ENCODE measurements at places on chromosomes 1 and 21. TPM values are rescaled to one million over a fixed set of nuclear protein-coding genes. Genes with fewer than 3 reads are reported as not detected.

- DNase-seq = no peak
- no peak overlapping the region for H3K27ac ChIP-seq
- H3K4me1 ChIP-seq = no peaks in the 10 kb centered on the region
Measured at GRCh38 chr1:81408419-81408818, 392.3 kb upstream of the ADGRL2 start.

DNA sequence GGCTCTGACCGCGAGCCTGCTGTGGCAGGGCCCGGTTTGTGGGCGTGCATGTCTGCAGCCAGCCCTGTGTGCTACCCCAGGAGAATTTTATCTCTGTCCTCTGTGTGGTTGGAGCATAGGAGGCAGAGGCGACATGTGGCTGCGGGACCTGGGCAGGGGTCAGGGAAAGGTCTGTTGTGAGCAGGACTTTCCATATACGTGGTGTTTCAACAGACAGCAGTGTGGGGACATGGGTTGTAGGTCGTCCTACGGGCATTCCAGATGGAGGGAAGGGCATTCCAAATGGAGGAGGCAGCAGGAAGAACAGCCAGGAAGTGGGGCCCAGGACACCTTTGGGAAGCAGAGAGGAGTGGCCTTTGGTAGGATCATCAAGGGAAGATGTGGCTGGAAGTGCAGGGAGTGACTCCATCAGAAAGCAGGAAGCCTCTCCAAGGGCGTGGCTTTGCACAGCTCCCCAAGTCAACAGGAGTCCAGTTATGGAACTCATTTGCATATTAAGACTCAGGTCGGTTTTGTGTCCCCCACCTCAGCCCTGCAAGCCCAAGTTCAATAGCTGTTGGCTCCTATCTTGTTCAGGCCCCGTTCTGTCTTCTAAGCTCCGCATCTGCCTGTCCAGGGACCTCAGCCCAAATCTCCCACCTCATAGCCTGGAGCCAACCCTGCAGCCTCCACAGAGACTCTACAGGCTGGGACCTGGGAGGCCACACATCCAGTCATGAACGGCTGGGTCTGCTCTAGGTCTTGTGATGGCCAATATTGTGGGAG lies 309.1 kb downstream of the MATN1 start:
- H3K27ac ChIP-seq = no peak overlapping the region
- no peak overlapping the region for H3K4me3 ChIP-seq
- no peaks in the 10 kb centered on the region for H3K36me3 ChIP-seq
- peaks cover 4% of the 10 kb centered on the region for H3K27me3 ChIP-seq
- DNase-seq = no peak
- no peaks in the 10 kb centered on the region for H3K4me1 ChIP-seq

DNA sequence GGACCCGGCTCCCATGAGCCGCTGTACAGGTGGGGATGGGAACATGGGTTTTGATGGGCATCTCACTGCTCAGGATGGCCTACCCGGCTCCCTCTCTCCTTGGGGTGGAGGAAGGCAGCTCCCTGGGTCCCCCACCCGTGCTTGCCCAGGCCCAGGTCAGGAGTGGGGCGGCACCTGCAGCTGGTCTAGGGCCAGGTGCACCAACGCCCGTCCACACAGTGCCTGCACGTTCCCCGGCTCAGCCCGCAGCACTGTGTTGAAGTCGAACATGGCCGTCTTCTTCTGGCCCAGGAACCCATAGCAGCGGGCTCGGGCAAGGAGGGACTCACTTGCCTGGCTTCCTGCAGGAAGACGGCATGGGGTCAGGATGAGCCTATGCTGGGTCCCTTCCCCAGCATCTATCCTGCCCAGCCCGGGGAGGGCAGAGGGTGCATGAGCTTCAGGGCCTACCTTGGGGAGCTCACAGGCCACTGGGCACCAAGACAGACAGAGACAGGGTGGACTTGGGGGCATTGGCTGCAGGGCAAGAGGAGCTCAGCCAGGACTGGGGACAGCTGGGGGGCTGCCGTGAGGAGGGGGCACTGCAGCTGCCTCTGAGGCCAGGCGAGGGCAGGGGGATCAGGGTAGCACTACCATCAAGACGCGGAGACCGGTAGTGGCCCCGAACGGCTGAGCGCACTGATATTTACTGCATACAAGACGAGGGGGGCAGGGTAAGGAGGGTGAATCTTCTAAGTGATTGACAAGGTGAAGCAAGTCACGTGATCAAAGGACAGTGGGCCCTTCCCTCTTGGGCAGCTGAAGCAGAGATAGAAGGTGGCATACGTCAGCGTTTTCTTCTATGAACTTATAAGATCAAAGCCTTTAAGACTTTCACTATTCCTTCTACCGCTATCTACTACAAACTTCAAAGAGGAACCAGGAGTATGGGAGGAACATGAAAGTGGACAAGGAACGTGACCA lies 17.8 kb downstream of the TTC34 start:
- H3K4me3 ChIP-seq = no peak overlapping the region
- H3K36me3 ChIP-seq = no peaks in the 10 kb centered on the region
- no peak overlapping the region for H3K27ac ChIP-seq
- H3K4me1 ChIP-seq = no peaks in the 10 kb centered on the region

- H3K4me3 ChIP-seq = no peak overlapping the region
- H3K27me3 ChIP-seq = no peaks in the 10 kb centered on the region
- H3K27ac ChIP-seq = no peak overlapping the region
- peak; percentile 72 for DNase-seq
- no peaks in the 10 kb centered on the region for H3K36me3 ChIP-seq
- 0 out of 2 replicates have a peak, but pooled peaks cover 3% of the 10 kb centered on the region for H3K4me1 ChIP-seq
Measured at GRCh38 chr1:197302775-197303174, 34.7 kb downstream of the CRB1 start.

GRCh38 chr1:48916130-48917069 lies 139.7 kb upstream of the BEND5 start:
- 0 out of 2 replicates have a peak overlapping the region, but pooled peaks have one; percentile 24 for H3K4me3 ChIP-seq
- H3K4me1 ChIP-seq = peaks cover 4% of the 10 kb centered on the region
- H3K27ac ChIP-seq = no peak overlapping the region
- DNase-seq = peak; percentile 81
- no peaks in the 10 kb centered on the region for H3K36me3 ChIP-seq

GRCh38 chr1:15504436-15504835 lies 19.6 kb downstream of the CASP9 start:
- DNase-seq = no peak
- H3K36me3 ChIP-seq = no peaks in the 10 kb centered on the region
- no peaks in the 10 kb centered on the region for H3K4me1 ChIP-seq
- no peak overlapping the region for H3K27ac ChIP-seq

DNAH14 gene
- 9.8 TPM for polyA plus RNA-seq

GPR153 gene
- 0.84 TPM for polyA plus RNA-seq

LCE2A gene
- 12.4 TPM for polyA plus RNA-seq

CCDC27 gene
- not detected for polyA plus RNA-seq

HIVEP3 gene
- polyA plus RNA-seq = 6.6 TPM

DNA sequence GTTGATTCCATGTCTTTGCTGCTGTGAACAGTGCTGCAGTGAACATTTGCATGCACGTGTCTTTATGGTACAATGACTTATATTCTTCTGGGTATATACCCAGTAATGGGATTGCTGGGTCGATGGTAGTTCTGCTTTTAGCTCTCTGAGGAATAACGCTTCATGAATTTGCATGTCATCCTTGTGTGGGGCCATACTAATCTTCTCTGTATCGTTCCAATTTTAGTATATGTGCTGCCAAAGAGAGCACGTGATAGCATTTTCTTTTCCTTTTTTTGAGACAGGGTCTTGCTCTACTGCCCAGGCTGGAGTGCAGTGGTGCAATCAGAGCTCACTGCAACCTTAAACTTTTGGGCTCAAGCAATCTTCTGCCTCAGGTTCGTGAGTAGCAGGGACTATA lies 24.9 kb upstream of the MAP1LC3C start:
- H3K4me3 ChIP-seq = no peak overlapping the region
- H3K36me3 ChIP-seq = no peaks in the 10 kb centered on the region
- no peaks in the 10 kb centered on the region for H3K4me1 ChIP-seq
- no peak overlapping the region for H3K27ac ChIP-seq

- no peak for DNase-seq
- no peak overlapping the region for H3K27ac ChIP-seq
- no peaks in the 10 kb centered on the region for H3K27me3 ChIP-seq
- no peak overlapping the region for H3K4me3 ChIP-seq
Measured at GRCh38 chr1:113320272-113320671, 70.0 kb upstream of the MAGI3 start.

DNA sequence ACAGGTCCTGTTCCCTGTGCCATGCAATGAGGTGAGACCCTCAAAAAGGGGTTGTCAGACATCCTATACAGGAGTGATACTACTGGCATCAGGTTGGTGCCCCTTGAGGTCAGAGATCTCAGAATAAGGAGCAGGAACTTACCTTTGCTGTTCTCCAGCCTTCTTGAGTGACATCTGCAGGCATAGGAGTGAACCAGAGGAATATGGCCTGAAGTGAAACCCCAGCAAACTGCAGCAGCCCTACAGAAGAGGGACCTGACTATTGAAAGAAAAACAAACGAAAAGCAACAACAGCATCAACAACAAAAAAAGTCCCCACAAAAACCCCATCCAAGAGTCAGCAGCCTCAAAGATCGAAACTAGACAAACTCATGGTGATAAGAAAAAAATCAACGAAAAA lies 74.5 kb downstream of the CHD1L start:
- H3K4me3 ChIP-seq = no peak overlapping the region
- H3K4me1 ChIP-seq = no peaks in the 10 kb centered on the region
- H3K27ac ChIP-seq = no peak overlapping the region
- no peaks in the 10 kb centered on the region for H3K27me3 ChIP-seq

GRCh38 chr1:9689971-9690381 lies 38.4 kb downstream of the PIK3CD start:
- no peaks in the 10 kb centered on the region for H3K36me3 ChIP-seq
- H3K4me3 ChIP-seq = peak overlapping the region; percentile 76
- H3K27ac ChIP-seq = no peak overlapping the region
- peaks cover 21% of the 10 kb centered on the region for H3K4me1 ChIP-seq
- peak; percentile 59 for DNase-seq

- no peak overlapping the region for H3K4me3 ChIP-seq
- H3K4me1 ChIP-seq = 0 out of 2 replicates have a peak, but pooled peaks cover 4% of the 10 kb centered on the region
- H3K27me3 ChIP-seq = no peaks in the 10 kb centered on the region
- peak; percentile 75 for DNase-seq
- H3K36me3 ChIP-seq = peaks cover 11% of the 10 kb centered on the region
Measured at GRCh38 chr1:22105611-22106207, 37.2 kb downstream of the WNT4 start.

PLA2G5 gene
- 0.16 TPM for polyA plus RNA-seq

GRCh38 chr1:77060000-77060399 lies 159.2 kb downstream of the PIGK start:
- no peaks in the 10 kb centered on the region for H3K27me3 ChIP-seq
- no peak overlapping the region for H3K27ac ChIP-seq
- H3K4me3 ChIP-seq = no peak overlapping the region
- DNase-seq = no peak

GRCh38 chr1:6614019-6614928 lies 743 bp downstream of the PHF13 start:
- H3K4me3 ChIP-seq = peak overlapping the region; percentile 87
- H3K27me3 ChIP-seq = no peaks in the 10 kb centered on the region
- peak; percentile 61 for DNase-seq

- no peaks in the 10 kb centered on the region for H3K4me1 ChIP-seq
- no peak overlapping the region for H3K4me3 ChIP-seq
- DNase-seq = no peak
- H3K36me3 ChIP-seq = no peaks in the 10 kb centered on the region
Measured at GRCh38 chr1:80225510-80225909, 1219.0 kb upstream of the ADGRL4 start.

B3GALT5 gene
- polyA plus RNA-seq = not detected

DNA sequence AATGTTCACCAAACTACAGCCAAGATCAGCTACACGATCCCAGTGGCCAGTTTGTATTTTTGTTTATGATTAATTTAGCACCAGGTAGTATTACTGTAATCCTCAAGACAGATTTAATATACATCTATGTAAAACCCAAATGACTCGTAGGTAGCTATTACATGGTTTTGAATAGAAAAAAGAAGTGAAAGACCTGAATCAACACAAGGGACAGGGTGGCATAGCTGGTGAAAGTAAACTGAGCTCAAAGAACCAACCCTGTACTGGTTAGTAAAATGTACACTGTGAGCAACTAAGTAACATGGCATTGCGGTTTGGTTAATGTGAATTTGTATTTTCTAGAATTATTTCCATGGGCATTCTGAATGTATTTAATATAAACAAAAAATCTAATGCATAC lies 8.8 kb downstream of the GPATCH2 start:
- H3K27me3 ChIP-seq = no peaks in the 10 kb centered on the region
- peaks cover 21% of the 10 kb centered on the region for H3K36me3 ChIP-seq
- peaks cover 6% of the 10 kb centered on the region for H3K4me1 ChIP-seq
- no peak overlapping the region for H3K4me3 ChIP-seq
- DNase-seq = no peak

- H3K27me3 ChIP-seq = no peaks in the 10 kb centered on the region
- H3K4me3 ChIP-seq = no peak overlapping the region
- DNase-seq = peak; percentile 59
- H3K4me1 ChIP-seq = peaks cover 7% of the 10 kb centered on the region
Measured at GRCh38 chr1:17531682-17532487, 7.6 kb upstream of the ARHGEF10L start.

KRTAP19-3 gene
- not detected for polyA plus RNA-seq

- H3K36me3 ChIP-seq = no peaks in the 10 kb centered on the region
- DNase-seq = peak; percentile 49
- peaks cover 17% of the 10 kb centered on the region for H3K4me1 ChIP-seq
- H3K4me3 ChIP-seq = no peak overlapping the region
- H3K27me3 ChIP-seq = no peaks in the 10 kb centered on the region
Measured at GRCh38 chr1:113683384-113684152, 75.7 kb downstream of the PHTF1 start.

GRCh38 chr1:246875041-246876026 lies 56.4 kb downstream of the AHCTF1 start:
- peak; percentile 83 for DNase-seq
- peaks cover 10% of the 10 kb centered on the region for H3K4me1 ChIP-seq
- no peaks in the 10 kb centered on the region for H3K27me3 ChIP-seq
- no peak overlapping the region for H3K4me3 ChIP-seq

GRCh38 chr1:101247404-101248287 lies 10.8 kb downstream of the S1PR1 start:
- DNase-seq = no peak
- 0 out of 2 replicates have a peak, but pooled peaks cover 3% of the 10 kb centered on the region for H3K36me3 ChIP-seq
- H3K4me1 ChIP-seq = no peaks in the 10 kb centered on the region
- H3K27ac ChIP-seq = no peak overlapping the region
- no peaks in the 10 kb centered on the region for H3K27me3 ChIP-seq

GRCh38 chr1:243550276-243550675 lies 294.4 kb downstream of the SDCCAG8 start:
- H3K27me3 ChIP-seq = no peaks in the 10 kb centered on the region
- peak; percentile 28 for DNase-seq
- no peak overlapping the region for H3K4me3 ChIP-seq
- no peak overlapping the region for H3K27ac ChIP-seq
